ENCODE measurements at places on chromosomes 4 and X.

DNA sequence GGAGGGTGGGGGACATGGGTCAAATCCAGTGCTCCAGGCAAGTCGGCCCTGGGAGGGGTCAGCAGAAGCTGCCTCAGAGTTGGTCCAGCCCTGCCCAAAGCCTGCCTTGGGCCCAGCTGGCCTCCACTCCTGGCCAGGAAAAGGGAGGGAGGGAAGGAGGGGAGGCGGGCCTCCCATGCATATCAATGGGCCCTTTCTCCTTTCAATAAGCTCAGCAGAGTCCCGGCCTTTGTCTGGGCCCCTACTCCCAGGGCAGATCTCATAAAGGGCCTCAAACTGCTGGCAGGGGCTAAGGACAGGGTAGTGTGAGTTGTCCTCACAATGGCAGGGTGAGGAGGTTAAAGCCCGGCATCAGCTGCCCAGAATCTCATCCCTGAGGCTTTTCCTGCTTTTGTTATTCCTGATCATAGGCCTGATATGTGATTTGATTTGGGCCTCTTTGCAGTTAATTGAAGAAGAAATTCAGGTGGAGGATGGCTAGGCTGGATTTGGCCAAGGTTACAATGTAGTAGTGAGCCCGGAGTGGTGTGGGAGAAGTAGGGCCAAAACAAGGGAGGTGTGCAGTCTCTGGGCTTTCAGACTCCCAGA lies 121.1 kb upstream of the ATP6AP2 start:
- no peak for DNase-seq

GRCh38 chrX:37509349-37509748 lies 62.1 kb upstream of the LANCL3 start:
- peak; percentile 4 for DNase-seq

GRCh38 chr4:158808399-158808798 lies 39.6 kb downstream of the FNIP2 start:
- no peak for DNase-seq

DNA sequence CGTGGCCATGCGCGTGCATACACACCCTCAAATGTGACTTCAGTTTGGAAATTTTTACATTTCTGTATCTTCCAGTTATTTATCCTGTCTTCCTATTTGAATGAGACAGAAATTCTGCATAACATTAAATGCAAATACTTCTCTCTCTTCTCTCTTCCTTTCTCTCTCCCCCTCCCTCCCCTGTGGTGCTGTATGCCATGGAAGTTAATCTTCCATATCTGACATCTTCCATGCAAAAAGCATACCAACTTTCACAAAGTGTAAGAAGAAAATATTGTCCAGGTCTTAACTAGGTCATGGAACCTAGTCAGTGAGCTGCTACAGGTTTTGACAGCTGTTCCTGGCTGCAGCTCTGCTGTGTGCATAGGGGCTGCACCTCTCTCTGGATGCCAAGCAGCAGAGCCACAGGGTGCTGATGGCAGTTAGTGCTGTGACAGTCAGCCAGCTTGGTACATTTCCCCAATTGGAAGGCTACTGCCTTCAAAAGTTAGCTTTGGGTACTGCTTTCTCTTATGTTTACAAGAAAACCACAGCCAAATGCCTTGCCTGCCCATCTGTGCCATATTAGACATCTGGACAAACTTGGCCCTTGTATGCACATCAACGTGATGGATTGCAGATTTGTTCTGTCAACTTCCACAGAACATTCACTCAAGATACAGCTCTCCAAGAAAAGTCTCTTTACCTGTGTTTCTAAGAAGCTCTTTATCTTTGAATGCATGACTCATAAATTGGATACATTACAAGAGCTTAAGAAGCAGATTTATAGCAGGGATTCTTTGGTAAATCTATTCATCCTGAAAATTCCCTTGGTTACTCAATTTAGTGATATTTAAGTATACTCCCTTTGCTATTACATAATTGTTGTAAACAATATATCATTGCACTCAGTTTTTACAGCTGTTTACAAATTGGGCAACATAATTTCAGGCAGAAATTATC lies 623.8 kb downstream of the EPHA5 start:
- peak; percentile 34 for DNase-seq

DNA sequence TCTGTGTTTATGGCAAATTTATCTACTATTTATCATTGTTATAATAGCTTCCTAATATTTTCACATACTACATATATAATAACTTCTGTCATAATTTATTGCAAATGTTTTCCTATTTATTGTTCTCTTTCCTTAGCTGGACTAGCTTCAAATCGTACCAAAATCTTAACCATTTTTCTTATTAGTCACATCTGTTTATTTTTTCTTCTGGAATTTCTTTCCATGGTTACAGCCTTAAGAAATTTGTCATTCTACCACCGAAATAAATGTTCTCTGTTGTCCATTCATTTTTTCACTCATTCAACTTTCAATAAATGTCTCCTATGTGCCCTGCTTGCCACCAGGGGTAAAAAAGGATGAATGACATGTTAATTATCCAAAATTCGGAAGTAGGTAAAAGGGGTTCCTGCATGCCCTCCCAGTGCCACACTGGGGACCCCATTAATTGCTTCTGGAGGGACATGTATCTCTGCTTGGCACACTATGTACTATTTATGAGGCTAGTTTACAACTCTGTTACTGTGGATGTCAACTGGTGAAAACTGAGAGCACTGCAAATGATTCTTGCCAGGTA lies 182.1 kb downstream of the SH3KBP1 start:
- DNase-seq: no peak

- DNase-seq: no peak
Observed at GRCh38 chr4:98572697-98573096, 85.7 kb downstream of the TSPAN5 start.

DNA sequence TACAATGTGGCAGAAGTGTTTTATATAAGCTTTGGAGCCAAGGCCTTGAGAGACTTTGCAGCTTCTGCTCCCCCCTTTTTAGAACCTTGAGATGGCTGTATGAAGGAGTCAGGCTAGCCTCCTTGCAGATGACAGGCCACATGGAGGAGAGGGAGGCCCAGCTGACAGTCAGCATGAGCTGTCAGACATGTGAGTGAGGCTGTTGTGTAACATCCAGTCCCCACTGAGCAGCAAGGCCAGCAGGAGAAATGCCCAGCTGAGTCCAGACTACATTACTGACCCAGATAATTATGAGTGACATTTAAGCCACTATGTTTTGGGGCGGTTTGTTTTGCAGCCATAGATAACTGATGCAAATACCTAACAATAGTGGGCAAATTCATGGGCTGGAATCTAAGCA lies 515.3 kb upstream of the ARX start:
- peak; percentile 16 for DNase-seq

- no peak for DNase-seq
Observed at GRCh38 chr4:3098346-3098745, 23.9 kb downstream of the HTT start.

DNA sequence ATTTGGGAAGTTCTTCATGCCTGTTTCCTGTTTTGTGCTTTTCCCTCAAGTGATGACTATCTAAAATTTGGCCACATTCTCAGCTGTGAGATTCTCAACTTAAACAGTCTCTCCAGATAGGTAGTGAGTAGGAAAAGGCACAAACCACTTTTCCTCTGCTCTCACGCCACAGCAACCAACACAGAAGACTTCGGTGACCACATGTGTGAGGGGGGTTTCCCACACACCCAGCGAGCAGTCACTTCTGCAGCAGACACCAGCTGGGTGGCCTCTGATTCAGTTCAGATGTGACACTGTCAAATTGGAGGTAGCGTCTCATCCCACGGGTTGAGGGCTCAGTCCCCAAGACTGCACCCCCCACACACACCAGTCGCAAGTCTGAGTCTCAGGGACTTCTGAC lies 25.1 kb upstream of the CLDN34 start:
- DNase-seq: no peak

DNA sequence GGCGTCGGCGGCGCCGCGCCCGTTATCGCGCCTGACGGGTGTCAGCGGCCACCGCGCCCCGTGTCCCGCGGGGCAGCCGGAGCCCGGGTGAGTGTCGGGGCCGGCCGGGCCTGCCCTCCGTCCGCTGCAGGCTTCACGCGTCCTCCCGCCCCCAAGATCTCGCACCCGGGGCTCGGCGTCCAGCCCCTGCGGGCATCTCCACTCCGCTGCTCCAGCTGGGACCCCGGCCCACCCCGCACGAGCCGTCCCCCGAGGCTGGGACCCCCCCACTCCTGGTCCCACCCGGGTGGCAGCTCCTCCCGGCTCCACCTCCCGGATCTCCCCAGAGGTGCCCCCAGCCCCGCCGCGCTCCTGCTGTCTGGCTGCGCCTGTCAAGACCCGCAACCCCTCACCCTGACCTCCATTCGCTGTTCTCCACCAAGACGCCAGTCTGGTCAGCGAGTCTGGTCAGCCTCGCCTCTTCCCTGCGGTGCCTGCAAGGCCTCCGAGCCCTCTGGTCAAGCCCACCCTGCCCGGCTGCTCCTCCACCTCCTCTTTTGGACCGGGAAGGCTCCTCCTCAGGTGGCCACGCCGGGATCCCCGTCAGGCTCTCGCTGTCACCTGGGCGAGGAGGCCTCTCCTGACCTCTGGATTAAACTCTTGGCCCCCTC lies 66.0 kb upstream of the NKX1-1 start:
- no peak for DNase-seq

DNA sequence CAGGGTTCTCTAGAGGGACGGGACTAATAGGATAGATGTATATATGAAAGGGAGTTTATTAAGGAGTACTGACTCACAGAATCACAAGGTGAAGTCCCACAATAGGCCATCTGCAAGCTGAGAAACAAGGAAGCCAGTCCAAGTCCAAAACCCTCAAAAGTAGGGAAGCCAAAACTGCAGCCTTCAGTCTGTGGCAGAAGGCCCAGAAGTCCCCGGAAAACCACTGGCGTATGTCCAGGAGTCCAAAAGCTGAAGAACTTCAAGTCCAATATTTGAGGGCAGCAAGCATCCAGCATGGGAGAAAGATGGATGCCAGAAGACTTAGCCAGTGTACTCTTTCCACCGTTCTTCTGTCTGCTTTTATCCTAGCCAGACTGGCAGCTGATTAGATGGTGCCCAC lies 227.2 kb downstream of the KCTD8 start:
- DNase-seq: no peak

GRCh38 chrX:63657821-63658220 lies 127.2 kb downstream of the ARHGEF9 start:
- DNase-seq: peak; percentile 81

DNA sequence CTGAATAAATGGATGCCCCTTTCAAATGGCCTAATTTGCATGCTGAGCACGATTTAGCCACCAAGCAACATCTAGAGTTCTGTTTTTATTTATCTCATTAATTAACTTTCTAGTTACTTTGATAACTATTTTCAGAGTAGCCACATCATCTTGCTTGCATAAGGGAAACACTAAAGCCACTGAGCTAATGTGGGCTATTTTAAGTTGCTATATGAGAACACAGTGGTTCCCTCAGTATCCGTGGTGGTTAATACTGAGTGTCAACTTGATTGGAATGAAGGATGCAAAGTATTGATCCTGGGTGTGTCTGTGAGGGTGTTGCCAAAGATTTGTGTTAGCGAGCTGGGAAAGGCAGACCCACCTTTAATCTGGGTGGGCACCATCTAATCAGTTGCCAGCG lies 25.4 kb upstream of the HPSE start:
- no peak for DNase-seq

DNA sequence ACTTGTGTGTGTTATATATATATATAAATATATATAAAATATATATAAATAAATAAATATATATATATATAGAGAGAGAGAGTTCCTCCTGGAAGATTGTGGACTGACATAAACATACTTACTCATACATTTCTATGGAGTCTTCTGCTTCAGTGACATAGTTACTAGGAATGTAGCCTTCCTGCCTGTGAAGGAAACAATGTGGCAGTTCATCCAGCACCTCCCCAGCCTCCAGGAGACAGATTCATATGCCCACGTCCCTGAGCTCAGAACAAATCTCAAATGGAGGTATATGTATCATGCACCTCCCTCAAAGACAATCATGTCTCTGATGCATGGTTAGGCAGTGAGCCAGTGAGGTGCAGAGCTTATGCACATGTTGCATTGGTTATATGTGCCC lies 11.4 kb upstream of the TIMM8A start:
- peak; percentile 59 for DNase-seq

DNA sequence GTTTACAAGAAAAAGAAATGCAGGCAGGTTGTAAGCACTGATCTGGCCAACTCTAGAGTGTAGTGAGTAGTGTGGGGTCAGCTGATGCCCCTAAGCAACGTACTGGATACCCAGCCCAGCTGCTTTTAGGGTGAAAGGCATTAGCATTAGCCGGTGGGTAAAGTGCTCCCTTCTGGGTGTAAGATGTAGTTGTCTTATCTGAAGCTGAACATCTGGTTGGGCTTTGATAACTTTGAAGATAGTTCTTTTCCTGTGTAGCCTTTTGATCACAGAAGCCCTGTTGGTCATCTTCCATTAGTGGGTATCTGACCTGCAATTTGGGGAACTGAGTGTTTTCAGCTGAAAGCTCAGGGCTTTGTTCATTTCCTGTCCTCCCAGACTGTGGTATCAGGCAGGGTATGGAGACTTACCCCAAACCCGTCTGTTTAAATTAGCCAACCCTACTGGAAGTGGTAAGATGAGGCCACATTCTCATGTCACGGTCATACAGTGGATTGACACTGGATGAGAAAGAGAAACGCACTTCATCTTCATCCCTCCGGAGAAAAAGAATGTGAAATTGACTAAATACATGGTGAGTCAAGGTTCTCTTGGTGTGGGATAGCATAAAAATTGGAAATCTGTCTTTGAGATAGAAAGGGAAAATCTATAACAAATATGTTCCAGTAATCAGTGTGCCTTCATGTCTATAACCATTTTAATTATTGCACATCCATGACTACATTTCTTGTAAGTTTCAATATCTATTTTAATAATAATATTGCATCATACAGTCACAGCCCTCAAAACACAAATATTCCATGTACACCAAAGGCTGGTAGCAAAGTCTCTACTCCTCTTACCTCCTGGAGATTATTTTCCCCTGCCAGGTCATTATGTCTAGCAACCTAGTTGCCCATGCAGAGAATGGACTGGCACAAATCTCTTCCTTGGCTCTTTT lies 8.7 kb downstream of the RHOH start:
- no peak for DNase-seq

DNA sequence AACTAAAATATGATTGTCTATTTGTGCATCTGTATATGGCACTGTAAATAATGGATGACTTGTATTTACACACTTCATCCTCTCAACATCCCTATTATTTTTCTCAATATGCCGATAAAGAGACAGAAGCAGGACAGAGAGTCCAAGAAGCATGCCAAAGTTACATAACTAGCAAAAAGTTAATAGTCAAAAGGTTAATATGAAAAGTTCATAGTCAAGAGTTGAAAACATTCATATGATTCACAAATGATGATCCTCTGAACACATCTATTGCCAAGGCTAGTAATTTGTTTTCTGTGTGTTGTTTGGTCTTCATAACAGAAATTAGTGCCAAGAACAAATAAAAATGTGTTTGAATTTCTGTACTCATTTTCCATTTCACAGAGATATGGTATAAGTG lies 231.0 kb downstream of the ADAMTS3 start:
- DNase-seq: no peak

DNA sequence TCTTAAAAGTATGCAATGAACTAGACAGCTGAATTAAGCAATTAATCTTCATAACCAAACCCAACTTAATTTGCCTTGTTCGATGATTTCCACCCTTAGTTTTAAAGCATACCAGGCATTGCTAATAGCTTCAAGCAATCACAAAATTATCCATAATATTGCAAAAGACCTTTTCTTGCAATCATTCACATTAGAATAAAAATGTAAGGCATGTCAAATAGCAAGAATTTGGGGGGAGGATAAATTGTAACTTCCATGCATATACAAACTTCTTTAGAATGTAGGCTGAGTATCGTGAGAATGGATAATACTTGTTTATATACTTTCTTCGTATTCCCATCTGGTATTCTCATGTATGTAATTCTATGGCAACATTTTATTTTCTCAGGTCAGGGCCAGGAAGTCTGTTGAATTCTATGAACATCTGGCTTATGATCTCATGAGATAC lies 28.7 kb upstream of the BMP2K start:
- DNase-seq: no peak

- peak; percentile 37 for DNase-seq
Observed at GRCh38 chr4:67573193-67573592, 14.7 kb downstream of the STAP1 start.

All from epithelial cell of esophagus (primary cell).